ENCODE measurements at places on chromosomes 3 and 15.

GRCh38 chr3:190340071-190340470 is 17.8 kb upstream of the CLDN1 start:
- H3K27ac ChIP-seq, result no peak overlapping the region
- no peak for DNase-seq
- H3K27me3 ChIP-seq, result no peaks in the 10 kb centered on the region
- no peak overlapping the region for H3K4me3 ChIP-seq
- H3K4me1 ChIP-seq, result peaks cover 4% of the 10 kb centered on the region

DNA sequence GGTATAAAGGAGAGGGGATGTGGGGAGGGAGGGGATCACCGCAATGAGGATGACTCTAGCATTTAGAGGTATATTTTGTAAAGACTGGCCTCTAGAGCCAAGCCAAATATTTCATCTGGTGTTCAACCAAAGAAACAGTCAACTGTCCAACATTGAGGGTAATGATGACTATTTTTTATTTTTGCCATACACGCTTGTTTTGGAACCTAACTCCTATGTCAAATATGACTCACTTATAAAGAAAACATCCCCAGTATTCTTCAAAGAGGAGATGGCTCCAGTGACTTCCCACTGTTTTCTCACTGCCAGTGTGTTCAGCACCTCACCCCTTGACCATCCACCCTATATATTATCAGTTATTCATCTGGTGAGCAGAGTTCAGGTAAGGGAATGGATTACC is 77.3 kb downstream of the WNT5A start:
- DNase-seq, result no peak
- H3K4me3 ChIP-seq, result no peak overlapping the region
- no peaks in the 10 kb centered on the region for H3K4me1 ChIP-seq
- H3K27ac ChIP-seq, result no peak overlapping the region
- no peaks in the 10 kb centered on the region for H3K36me3 ChIP-seq

DNA sequence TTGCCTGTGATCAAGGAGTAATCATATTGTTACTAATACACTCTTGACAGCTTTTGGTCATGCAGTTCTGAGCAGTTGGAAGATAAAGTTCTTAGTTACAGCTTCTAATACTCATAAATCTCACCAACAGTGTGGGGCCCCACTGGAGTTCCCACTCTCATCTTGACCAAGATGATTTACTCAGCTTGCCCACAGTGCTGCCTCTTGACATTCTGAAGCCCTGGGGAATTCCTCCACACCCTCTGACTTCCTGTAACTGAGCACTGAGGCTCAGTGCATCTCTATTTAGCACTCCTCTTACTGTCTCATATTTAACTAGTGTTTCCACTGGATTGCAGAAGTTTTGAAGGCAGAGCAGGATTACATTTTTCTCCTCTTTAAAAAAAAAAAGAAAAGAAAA is 1.9 kb upstream of the ARL6IP5 start:
- H3K27me3 ChIP-seq, result no peaks in the 10 kb centered on the region
- H3K36me3 ChIP-seq, result no peaks in the 10 kb centered on the region
- H3K4me1 ChIP-seq, result peaks cover 56% of the 10 kb centered on the region

DNA sequence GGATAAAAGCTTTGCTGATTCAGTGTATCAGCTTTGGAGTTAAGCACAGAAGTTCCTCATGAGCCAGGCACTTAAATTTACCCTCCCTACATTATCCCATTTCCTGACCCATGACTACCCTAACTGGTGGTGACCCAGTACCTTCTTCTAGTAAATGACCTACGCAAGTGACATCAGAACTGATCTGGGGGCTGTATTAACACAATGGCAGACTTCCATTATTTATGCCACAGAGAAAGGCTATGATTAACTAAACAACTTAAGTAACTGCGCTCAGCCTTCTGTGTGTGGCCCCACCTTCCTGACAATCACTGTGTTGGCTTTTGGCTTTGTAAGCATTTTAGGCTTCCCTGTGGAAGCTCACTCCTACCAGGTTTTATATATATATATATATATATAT is 1.9 kb downstream of the MB21D2 start:
- peaks cover 59% of the 10 kb centered on the region for H3K27me3 ChIP-seq
- no peak overlapping the region for H3K4me3 ChIP-seq
- peaks cover 17% of the 10 kb centered on the region for H3K4me1 ChIP-seq
- DNase-seq, result no peak

- no peaks in the 10 kb centered on the region for H3K27me3 ChIP-seq
- H3K4me3 ChIP-seq, result no peak overlapping the region
- H3K4me1 ChIP-seq, result peaks cover 12% of the 10 kb centered on the region
- H3K36me3 ChIP-seq, result no peaks in the 10 kb centered on the region
Observed at GRCh38 chr3:8519156-8519555, 17.5 kb downstream of the LMCD1 start.

DNA sequence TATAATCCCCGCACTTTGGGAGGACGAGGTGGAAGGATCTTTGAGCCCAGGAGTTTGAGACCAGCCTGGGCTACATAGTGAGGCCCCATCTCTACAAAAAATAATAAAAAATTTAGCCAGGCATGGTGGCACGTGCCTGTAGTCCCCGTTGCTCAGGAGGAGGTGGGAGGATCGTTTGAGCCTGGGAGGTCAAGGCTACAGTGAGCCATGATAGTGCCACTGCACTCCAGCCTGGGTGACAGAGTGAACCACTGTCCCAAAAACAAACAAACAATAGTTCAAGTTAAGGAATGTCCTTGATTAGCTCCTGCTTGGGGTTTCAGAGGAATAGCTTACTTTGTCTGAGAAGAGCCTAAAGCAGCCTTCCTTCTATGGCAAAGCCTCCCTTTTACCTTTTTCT is 51.7 kb upstream of the AMOTL2 start:
- H3K36me3 ChIP-seq, result no peaks in the 10 kb centered on the region
- H3K27me3 ChIP-seq, result no peaks in the 10 kb centered on the region
- no peak overlapping the region for H3K27ac ChIP-seq
- no peaks in the 10 kb centered on the region for H3K4me1 ChIP-seq
- no peak overlapping the region for H3K4me3 ChIP-seq
- DNase-seq, result no peak

- H3K4me3 ChIP-seq, result no peak overlapping the region
- peaks cover 7% of the 10 kb centered on the region for H3K4me1 ChIP-seq
- DNase-seq, result peak; percentile 75
- H3K36me3 ChIP-seq, result no peaks in the 10 kb centered on the region
- H3K27ac ChIP-seq, result peak overlapping the region; percentile 61
- no peaks in the 10 kb centered on the region for H3K27me3 ChIP-seq
Observed at GRCh38 chr3:141796889-141797781, 33.9 kb downstream of the GRK7 start.

- no peaks in the 10 kb centered on the region for H3K36me3 ChIP-seq
- H3K4me3 ChIP-seq, result no peak overlapping the region
- H3K4me1 ChIP-seq, result peaks cover 14% of the 10 kb centered on the region
- no peaks in the 10 kb centered on the region for H3K27me3 ChIP-seq
- DNase-seq, result no peak
Observed at GRCh38 chr15:87764461-87765240, 491.9 kb downstream of the NTRK3 start.

GRCh38 chr3:124213641-124214040 is 221.7 kb upstream of the ROPN1 start:
- no peak for DNase-seq
- no peak overlapping the region for H3K4me3 ChIP-seq
- no peak overlapping the region for H3K27ac ChIP-seq
- H3K36me3 ChIP-seq, result no peaks in the 10 kb centered on the region
- H3K27me3 ChIP-seq, result peaks cover 8% of the 10 kb centered on the region
- H3K4me1 ChIP-seq, result no peaks in the 10 kb centered on the region

GRCh38 chr3:118641608-118642007 is 393.0 kb downstream of the IGSF11 start:
- DNase-seq, result peak; percentile 1
- H3K27ac ChIP-seq, result no peak overlapping the region
- no peak overlapping the region for H3K4me3 ChIP-seq
- peaks cover 3% of the 10 kb centered on the region for H3K27me3 ChIP-seq
- no peaks in the 10 kb centered on the region for H3K4me1 ChIP-seq

DNA sequence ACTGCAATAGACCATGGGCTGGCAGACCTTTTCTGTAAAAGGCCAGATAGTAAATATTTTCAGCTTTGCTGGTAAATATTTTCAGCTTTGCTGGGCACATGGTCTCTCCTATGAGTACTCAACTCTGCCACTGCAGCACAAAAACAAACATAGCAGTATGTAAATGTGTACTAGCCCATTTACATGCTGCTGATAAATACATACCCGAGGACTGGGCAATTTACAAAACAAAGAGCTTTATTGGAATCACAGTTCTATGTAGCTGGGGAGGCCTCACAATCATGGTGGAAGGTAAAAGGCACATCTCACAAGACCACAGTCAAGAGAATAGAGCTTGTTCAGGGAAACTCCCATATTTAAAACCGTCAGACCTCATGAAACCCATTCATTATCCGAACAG is 793.0 kb downstream of the EDEM1 start:
- H3K4me3 ChIP-seq, result no peak overlapping the region
- H3K27me3 ChIP-seq, result no peaks in the 10 kb centered on the region
- H3K4me1 ChIP-seq, result no peaks in the 10 kb centered on the region

DNA sequence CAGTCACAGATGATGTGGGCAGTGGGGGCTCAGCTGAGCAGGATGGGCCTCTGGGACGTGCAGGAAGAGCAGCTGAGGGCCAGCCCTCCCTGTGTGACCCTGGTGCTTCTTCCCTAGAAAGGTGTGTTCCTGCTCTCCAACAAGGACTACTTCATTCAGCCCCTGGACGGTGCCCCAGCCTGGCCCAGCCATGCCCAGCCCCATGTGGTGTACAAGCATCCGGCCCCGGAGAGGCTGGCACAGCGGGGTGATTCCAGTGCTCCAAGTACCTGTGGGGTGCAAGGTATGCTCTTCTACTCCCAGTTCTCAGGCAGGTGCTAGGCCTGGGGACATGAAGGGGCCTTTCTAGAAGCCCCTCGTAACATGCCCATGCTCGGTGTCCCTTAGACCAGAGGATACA is 38.3 kb downstream of the SAXO2 start:
- no peak overlapping the region for H3K4me3 ChIP-seq
- H3K27me3 ChIP-seq, result no peaks in the 10 kb centered on the region
- no peak for DNase-seq
- H3K27ac ChIP-seq, result no peak overlapping the region
- H3K4me1 ChIP-seq, result no peaks in the 10 kb centered on the region
- H3K36me3 ChIP-seq, result no peaks in the 10 kb centered on the region

- no peak overlapping the region for H3K27ac ChIP-seq
- H3K27me3 ChIP-seq, result no peaks in the 10 kb centered on the region
- DNase-seq, result no peak
- H3K36me3 ChIP-seq, result no peaks in the 10 kb centered on the region
- no peak overlapping the region for H3K4me3 ChIP-seq
Observed at GRCh38 chr3:14374444-14374883, 27.9 kb upstream of the SLC6A6 start.

- H3K4me1 ChIP-seq, result peaks cover 17% of the 10 kb centered on the region
- no peak for DNase-seq
- no peak overlapping the region for H3K4me3 ChIP-seq
- H3K27me3 ChIP-seq, result no peaks in the 10 kb centered on the region
Observed at GRCh38 chr3:52268036-52268435, 10.4 kb downstream of the WDR82 start.

- no peaks in the 10 kb centered on the region for H3K4me1 ChIP-seq
- H3K27ac ChIP-seq, result no peak overlapping the region
- no peak for DNase-seq
- H3K4me3 ChIP-seq, result no peak overlapping the region
- H3K36me3 ChIP-seq, result no peaks in the 10 kb centered on the region
Observed at GRCh38 chr15:50790778-50791453, 25.4 kb upstream of the SPPL2A start.

GRCh38 chr3:158347966-158348365 is 223.0 kb upstream of the MLF1 start:
- no peak overlapping the region for H3K27ac ChIP-seq
- peaks cover 8% of the 10 kb centered on the region for H3K4me1 ChIP-seq
- H3K27me3 ChIP-seq, result no peaks in the 10 kb centered on the region
- no peak for DNase-seq
- no peak overlapping the region for H3K4me3 ChIP-seq

GRCh38 chr3:50441424-50442217 is 61.8 kb downstream of the CACNA2D2 start:
- no peaks in the 10 kb centered on the region for H3K36me3 ChIP-seq
- DNase-seq, result no peak
- H3K4me3 ChIP-seq, result no peak overlapping the region
- no peaks in the 10 kb centered on the region for H3K4me1 ChIP-seq
- no peaks in the 10 kb centered on the region for H3K27me3 ChIP-seq

DNA sequence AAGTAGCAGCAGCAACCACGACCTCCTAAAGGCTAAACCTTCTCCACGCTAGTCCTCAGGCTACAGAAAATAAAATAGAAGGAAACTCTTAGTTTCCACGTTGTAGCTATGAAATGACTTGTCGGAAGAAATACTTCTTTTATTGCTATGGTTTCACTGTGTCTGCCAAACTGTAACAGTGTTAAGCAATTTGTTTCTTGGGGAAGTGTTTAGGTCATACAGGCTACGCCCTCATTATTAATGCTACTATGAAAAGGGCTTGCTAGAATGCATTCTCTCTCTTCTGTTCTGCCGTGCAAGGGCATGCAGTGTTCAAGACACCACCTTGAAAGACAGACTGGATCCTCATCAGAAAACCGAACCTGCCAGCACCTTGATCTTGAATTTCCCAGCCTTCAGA is 462.7 kb downstream of the PLOD2 start:
- H3K4me1 ChIP-seq, result no peaks in the 10 kb centered on the region
- no peak overlapping the region for H3K27ac ChIP-seq
- H3K27me3 ChIP-seq, result no peaks in the 10 kb centered on the region

DNA sequence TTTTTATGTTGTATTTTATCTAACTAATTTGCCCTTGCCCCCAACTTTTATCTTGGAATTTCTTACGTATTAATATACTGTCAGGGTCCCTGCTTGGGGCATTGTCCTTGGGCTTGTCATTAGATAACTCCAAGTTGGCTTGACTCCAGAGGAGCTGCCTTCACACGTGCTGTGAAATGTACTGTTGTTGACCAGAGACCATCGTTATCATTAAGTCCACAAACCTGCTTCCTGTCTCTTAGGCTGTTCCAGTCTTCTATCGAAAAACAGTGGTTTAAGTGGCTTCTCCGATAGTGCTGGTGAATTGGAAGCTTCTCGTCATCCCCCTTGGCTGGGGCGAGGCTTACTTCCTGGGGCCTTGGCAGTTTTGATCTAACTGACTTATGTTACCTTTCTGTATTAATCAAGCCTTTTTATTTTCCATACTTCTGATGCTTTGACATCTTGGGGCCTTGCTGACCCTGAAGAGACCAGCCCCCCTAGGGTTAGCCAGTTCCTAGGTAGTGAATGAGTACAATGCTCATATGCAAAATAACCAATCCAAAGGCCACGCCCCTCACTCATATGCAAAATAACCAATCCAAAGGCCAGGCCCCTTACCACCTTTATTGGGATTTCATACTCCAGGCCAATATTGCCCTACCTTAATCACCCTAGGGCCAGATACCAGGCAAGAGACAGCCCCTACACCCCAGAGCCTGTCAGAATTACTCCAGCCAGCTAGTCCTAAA is 164.5 kb downstream of the IGF1R start:
- H3K27ac ChIP-seq, result no peak overlapping the region
- no peaks in the 10 kb centered on the region for H3K4me1 ChIP-seq
- no peak overlapping the region for H3K4me3 ChIP-seq
- H3K27me3 ChIP-seq, result no peaks in the 10 kb centered on the region
- H3K36me3 ChIP-seq, result no peaks in the 10 kb centered on the region

- no peak overlapping the region for H3K27ac ChIP-seq
- DNase-seq, result peak; percentile 91
- H3K4me1 ChIP-seq, result peaks cover 24% of the 10 kb centered on the region
- H3K27me3 ChIP-seq, result peaks cover 3% of the 10 kb centered on the region
- no peaks in the 10 kb centered on the region for H3K36me3 ChIP-seq
Observed at GRCh38 chr15:101618851-101619614, 33.1 kb downstream of the TM2D3 start.

GRCh38 chr15:56929399-56929798 is 11.0 kb downstream of the TCF12 start:
- peaks cover 17% of the 10 kb centered on the region for H3K36me3 ChIP-seq
- DNase-seq, result peak; percentile 43
- H3K27ac ChIP-seq, result no peak overlapping the region
- no peak overlapping the region for H3K4me3 ChIP-seq
- H3K27me3 ChIP-seq, result no peaks in the 10 kb centered on the region

All from common myeloid progenitor, CD34-positive (primary cell).